ENCODE measurements at places on chromosomes 2 and 18.

GRCh38 chr2:224959556-224959955, 82.7 kb downstream of the DOCK10 start:
- no peak for DNase-seq

GRCh38 chr2:198874472-198874858, 583.3 kb downstream of the SATB2 start:
- no peak for DNase-seq

- DNase-seq, result no peak
Observed at GRCh38 chr2:168254158-168254935, 7.0 kb upstream of the STK39 start.

- DNase-seq, result no peak
Observed at GRCh38 chr2:188158337-188159100, 133.2 kb upstream of the GULP1 start.

DNA sequence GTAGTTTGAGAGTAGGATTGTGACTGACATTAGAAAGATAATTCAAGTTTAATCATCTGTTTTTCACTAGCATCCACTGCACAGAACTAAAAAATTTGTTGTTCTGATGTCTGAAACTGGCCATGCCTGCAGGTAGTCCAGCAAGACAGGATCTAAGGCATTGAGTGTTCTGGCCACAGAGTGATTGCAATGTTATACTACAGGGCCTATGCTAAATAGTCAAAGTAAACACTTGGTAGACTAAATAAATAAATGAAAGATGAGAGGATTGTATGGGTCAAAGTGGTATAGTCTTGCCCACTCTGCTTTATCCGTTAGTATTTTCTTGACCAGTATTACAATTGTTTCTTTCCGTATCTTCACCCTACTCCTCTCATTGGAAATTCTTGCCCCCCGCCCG, 27.6 kb upstream of the FANCL start:
- no peak for DNase-seq

GRCh38 chr2:159044804-159045286, 76.4 kb downstream of the TANC1 start:
- DNase-seq, result no peak

DNA sequence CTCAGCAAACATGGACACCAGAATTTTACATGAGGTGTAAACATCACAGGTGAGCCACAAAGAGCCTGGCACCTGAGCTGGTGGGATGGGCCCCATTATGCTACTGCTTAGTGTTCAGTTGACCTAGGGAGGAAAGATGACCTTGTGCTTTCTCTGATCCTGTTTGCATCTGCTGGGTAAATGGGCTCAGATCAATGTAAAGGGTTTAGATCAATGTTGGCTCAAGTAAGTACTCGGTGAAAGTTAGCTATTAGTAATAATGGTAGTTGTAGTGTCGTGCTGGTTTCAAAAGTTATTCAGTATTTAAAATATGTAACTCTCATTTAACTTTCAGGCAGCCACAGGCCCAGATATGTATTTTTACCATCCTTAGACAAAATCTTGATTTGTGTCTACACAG, 19.8 kb downstream of the ABHD3 start:
- no peak for DNase-seq

- DNase-seq, result no peak
Observed at GRCh38 chr2:234950730-234951663, 820 bp upstream of the SH3BP4 start.

DNA sequence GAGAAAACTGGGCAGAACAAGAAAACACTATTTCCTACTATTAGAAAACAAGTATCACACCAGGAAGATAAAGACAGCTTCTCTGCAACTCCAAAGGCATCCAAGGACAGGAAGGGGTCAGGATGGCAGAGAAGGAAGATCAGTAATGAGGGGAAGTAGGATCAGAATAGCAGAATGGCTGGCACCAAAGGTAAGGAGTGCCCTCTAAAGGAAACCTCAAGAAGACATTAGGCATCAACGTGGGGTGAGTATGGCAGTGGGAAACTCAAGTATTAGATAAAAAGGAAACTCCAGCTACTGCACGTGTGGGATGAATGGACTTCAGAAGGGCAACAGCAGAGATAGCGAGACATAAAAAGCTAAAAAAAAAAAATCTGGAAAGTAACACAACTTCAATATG, 25.9 kb downstream of the HDLBP start:
- DNase-seq, result no peak

- no peak for DNase-seq
Observed at GRCh38 chr2:38260972-38261371, 116.1 kb downstream of the ATL2 start.

GRCh38 chr2:168127371-168127770, 120.0 kb downstream of the STK39 start:
- no peak for DNase-seq

DNA sequence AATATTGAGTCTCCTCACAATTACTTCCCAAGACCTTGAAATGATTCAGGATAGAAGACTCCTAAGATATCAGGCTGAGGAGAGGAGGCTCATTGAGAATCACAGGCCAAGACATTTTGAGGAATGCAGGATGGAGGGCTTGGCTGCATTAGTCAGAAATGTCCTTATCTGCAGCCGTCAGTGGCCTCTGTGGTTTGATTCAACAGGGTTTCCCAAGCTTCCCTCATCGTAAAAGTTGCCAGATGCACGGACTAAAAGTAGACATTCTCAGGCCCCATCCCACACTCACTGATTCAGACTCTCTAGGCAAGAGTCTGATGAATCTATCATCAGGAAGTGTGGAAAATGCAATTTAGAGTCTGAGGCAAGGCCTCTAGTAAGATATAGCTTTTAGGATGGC, 34.0 kb upstream of the TMEM178A start:
- DNase-seq, result no peak

GRCh38 chr2:55962915-55963314, 39.3 kb upstream of the EFEMP1 start:
- DNase-seq, result no peak

GRCh38 chr2:12282780-12283695, 433.7 kb upstream of the TRIB2 start:
- no peak for DNase-seq

GRCh38 chr2:237590272-237591140, at the start of gene RAB17:
Gene RAB17, minus strand, starts transcription at chr2:237590734. Its CDS starts 4,580 bp downstream, at chr2:237586154.
- no peak for DNase-seq

GRCh38 chr2:160111951-160112798, 49.8 kb upstream of the PLA2R1 start:
- DNase-seq, result no peak

GRCh38 chr2:46393865-46394264, 85.5 kb upstream of the TMEM247 start:
- DNase-seq, result no peak

GRCh38 chr2:192983173-192983572, 788.4 kb upstream of the TMEFF2 start:
- DNase-seq, result no peak

GRCh38 chr2:8611246-8611645, 70.6 kb upstream of the ID2 start:
- no peak for DNase-seq

GRCh38 chr18:65815506-65815905, 64.7 kb downstream of the CDH7 start:
- no peak for DNase-seq

- DNase-seq, result no peak
Observed at GRCh38 chr2:27356056-27356381, 545 bp downstream of the GTF3C2 start.

DNA sequence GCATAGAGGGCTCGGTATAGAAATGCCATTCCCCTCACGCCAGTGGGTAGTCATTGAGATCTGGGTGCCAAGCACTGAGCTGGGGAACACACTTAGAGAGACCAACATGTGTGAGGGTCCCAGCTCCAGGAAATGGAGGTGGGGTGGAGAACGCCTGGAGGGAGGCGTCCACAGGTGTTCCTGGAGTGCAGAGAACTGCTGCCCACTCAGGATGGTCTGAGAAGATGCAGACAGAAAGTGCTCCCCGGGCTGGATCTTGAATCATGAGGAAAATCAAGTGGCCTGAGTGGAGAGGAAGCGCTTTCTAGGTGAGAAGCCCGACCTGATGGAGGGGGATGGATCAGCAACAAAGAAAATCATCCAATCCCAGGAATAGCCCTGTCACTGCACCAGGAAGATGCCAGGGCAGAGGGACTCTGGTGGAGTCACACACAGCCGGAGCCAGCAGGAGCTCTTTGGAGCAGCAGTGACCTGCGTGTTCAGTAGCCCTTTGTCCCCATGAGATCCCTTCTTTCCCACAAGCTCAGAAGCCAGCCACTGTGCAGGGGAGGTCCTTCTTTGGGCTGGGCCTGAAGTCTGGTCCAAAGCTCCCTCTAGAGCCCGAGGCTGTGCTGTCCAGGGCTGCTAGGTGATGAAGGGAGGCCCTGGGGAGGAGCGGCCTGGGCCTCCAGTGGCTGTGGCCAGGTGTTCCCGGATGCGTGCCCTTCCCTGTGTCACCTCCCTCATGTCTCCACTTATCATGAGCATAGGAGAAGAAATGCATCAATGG, 112.3 kb downstream of the RNF144A start:
- DNase-seq, result no peak

GRCh38 chr2:8583400-8584173, 98.3 kb upstream of the ID2 start:
- no peak for DNase-seq

- no peak for DNase-seq
Observed at GRCh38 chr2:109558076-109558882, 55.5 kb downstream of the SEPTIN10 start.

GRCh38 chr2:33321876-33322483, 154.5 kb upstream of the RASGRP3 start:
- DNase-seq, result no peak

Measured in cortex of kidney (tissue), 1 donor.